Skeletal muscle cell (primary cell): ENCODE measurements at places on chromosomes 6 and 20.

DNA sequence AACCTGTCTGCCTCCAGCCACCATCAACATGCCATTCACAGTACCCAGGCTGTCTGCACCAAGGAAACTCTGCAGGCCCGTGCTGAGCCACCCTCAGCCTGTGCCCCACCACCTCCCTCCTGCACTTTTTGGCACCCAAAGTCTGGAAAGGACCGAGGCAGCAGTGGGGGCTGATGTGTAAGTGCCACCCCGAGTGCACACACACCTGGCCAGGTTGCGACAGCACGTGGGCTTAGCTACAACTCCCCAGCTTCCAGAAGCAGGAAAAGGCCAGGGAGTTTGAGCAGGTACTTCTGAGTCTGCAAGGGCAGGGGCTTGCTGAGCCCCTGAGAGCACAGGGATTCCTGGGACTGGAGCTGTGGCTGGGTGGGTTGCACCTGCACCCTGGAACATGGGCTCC is 303.3 kb upstream of the OPRM1 start:
- no peak for DNase-seq

- DNase-seq = no peak
Observed at GRCh38 chr20:10789386-10789785, 115.6 kb upstream of the JAG1 start.

DNA sequence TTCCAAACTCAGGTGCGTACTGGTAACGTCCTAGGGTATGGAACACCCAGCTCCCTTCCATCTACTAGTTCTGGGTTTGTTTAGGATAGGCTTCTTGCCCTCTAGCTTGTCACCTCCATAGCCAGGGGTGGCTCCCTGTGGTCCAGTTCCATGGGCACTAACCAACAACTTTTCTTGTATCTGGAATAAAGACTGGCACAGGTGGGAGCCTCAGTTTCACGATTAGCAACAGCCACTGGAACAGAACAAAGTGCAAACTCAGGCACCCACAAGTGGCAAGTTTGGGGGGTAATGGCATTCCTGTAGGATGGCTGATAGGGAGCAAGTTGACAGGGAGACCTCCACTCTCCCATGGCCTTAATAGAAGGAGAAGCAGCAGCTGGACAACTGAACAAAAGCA is 5.6 kb upstream of the APMAP start:
- no peak for DNase-seq

DNA sequence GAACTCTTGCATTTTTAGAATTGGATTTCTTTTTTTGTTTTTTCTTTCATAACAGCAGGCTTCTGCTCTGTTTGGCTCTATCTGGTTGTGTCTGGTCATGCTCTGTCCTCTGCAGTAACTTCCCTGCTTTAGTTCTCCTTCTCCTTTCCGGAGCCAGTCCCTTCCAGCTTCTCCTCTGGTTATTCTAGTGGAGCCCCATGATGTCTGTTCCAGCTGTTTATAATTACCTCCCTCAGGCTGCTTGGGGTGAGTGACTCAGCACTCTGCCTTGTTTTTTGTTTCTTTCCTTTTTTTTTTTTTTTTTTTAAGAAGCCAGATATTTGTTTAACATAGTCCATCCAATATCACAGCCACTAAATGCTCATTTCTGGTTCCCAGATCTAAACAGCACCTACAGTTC is 409.6 kb downstream of the MAFB start:
- peak; percentile 36 for DNase-seq

GRCh38 chr20:38590676-38591473 is 9.9 kb downstream of the ADIG start:
- DNase-seq = no peak

- no peak for DNase-seq
Observed at GRCh38 chr6:116402108-116402937, 31.6 kb downstream of the DSE start.
